Activated T-helper 2 cell treated with anti-CD3 and anti-CD28 coated beads, Interferon-gamma antibody, Interleukin-2, Interleukin-4, amounts not matched to agents 10 μg/mL and 5 μg/mL and 100 μg/mL, durations not matched to agents 14 hours and 24 hours and 36 hours (primary cell): ENCODE measurements at places on chromosomes 1 and 21. TPM values are rescaled to one million over a fixed set of nuclear protein-coding genes. Genes with fewer than 3 reads are reported as not detected.

The SLC50A1 gene
- total RNA-seq, result 56.9 and 58.0 TPM in 2 replicates

The CD84 gene
- 14.1 and 14.9 TPM in 2 replicates for total RNA-seq

The C1orf74 gene
- 2.8 and 3.0 TPM in 2 replicates for total RNA-seq

The TCHHL1 gene
- total RNA-seq, result not detected in 2 replicates

The CRYAA gene
- not detected in 2 replicates for total RNA-seq

The INTS7 gene
- total RNA-seq, result 33.3 and 33.8 TPM in 2 replicates

The CNR2 gene
- total RNA-seq, result 0.05 and 0.07 TPM in 2 replicates

DNA sequence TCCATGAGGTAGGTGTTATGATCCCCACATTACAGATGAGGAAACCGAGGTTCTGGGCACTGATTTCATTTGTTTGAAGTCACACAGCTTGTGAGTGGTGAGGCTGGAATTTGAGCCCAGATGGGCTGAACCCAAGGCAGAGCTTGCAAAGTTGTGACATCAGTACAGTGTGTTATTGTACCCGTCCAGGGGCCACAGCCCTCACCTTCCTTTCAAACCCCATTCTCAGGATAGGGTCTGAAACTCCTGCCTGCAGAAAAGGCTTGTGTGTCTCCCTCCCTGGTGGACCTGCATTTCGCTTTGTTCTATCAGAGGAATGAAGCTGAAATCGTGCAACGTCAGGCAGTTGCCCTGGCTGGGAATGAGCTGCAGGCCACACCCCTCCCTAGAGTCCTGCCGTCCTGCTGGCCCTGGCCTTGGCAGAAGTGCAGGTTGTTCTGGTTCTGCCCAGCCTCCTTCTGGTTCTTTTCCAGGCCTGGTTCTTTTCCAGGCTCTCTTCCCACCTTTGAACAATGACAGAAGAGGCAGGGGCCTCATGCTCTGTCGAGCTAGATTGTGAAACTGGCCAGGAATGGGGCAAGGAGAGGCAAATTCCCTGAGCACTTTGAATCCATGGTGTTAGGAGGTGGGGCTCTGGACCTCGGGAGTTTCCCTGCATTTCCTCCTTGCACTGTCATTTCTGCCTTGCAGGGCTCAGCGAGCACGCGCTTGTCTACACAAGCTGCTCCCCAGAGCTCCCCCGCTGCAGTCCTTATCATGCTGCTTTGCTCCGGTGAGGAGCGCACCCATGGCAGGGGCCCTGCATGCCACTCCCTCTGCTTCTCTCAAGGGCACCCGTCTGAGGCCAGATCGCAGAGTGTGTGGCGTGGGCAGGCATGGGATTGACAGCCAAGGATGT lies 8.2 kb upstream of the MYOM3 start:
- H3K27ac ChIP-seq, result no peak overlapping the region
- DNase-seq, result no peak
- H3K4me3 ChIP-seq, result no peak overlapping the region
- peaks cover 11% of the 10 kb centered on the region for H3K27me3 ChIP-seq

DNA sequence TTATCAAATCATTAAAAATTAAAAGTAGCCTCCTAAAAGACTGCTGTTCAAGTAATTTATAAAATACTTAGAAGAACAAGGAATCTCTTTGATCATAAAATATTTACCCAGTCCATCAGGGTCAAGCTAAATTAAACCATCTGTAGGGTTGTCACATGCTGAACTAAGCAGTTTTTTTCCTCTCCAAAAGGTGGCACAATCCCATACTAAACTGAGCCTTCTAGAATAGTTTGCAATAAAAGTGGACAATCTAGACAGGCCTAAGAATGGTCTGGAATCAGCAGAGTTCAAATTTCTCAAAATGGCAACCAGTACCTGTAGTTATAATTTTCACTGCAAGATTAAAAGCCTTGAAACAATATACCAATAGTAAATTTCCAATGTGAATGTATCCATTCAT lies 194.8 kb downstream of the EIF4G3 start:
- no peak overlapping the region for H3K4me3 ChIP-seq
- peaks cover 1% of the 10 kb centered on the region for H3K4me1 ChIP-seq
- H3K36me3 ChIP-seq, result peaks cover 3% of the 10 kb centered on the region
- H3K27me3 ChIP-seq, result no peaks in the 10 kb centered on the region
- DNase-seq, result no peak
- no peak overlapping the region for H3K27ac ChIP-seq

GRCh38 chr1:21955501-21956281 lies 18.6 kb upstream of the HSPG2 start:
- H3K27ac ChIP-seq, result no peak overlapping the region
- H3K27me3 ChIP-seq, result no peaks in the 10 kb centered on the region

GRCh38 chr1:93106226-93106625 lies 27.1 kb downstream of the MTF2 start:
- H3K4me3 ChIP-seq, result no peak overlapping the region
- H3K36me3 ChIP-seq, result peaks cover 74% of the 10 kb centered on the region
- no peaks in the 10 kb centered on the region for H3K27me3 ChIP-seq
- DNase-seq, result no peak
